ENCODE measurements at places on chromosomes 5 and 9.

DNA sequence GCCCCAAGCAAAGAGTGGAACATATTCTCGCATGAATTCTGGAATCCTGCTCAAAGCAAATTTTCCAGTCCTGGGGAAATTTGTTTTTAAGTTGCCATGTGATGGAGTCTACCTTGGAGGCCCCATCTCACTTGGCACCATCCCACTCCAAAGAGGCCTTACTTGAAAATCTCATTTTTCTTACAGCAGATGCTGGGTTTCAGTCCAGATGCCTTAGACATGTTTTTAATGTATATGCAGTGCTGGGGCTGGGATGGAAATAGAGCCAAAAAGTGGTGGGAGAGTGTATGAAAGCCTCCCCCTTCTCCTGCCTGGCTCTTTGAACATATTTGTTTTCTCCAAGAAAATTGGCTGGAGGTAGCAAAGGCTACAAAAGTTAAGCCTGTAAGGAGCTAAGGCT lies 493.7 kb downstream of the ENC1 start:
- DNase-seq, result no peak

GRCh38 chr9:17927616-17928015 lies 348.8 kb downstream of the SH3GL2 start:
- DNase-seq, result no peak

GRCh38 chr5:148639081-148639480 lies 15.2 kb downstream of the HTR4 start:
- DNase-seq, result no peak

- no peak for DNase-seq
Measured at GRCh38 chr5:122902263-122902662, 56.9 kb downstream of the SNX24 start.

GRCh38 chr5:134247428-134248224 lies 21.8 kb upstream of the PPP2CA start:
- peak; percentile 75 for DNase-seq

GRCh38 chr9:94906181-94906580 lies 179.7 kb downstream of the AOPEP start:
- no peak for DNase-seq

GRCh38 chr9:3989915-3990314 lies 310.0 kb downstream of the GLIS3 start:
- no peak for DNase-seq

Measured in fibroblast of skin of left quadriceps (primary cell).